ENCODE measurements at places on chromosomes 7 and 10.

DNA sequence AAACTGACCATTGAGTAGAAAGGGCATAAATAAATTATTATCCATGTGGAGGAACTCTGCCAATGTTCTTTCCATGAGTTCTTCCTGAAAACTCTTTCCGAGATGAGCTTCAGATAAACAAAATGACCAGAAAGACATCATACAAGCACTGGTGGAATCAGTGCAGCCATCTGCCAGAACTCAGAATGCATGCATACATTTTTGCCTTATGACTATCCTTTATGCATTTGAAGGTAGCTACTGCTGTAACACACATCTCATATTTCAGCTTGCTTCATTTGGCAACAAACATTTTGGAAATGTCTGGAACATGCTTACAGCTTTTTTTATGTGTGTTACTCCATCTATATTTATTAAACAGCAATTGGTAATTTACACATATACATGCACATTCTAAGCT lies 448.9 kb downstream of the PLXDC2 start:
- no peak for DNase-seq

GRCh38 chr7:50957431-50957830 lies 174.7 kb upstream of the GRB10 start:
- DNase-seq: no peak

DNA sequence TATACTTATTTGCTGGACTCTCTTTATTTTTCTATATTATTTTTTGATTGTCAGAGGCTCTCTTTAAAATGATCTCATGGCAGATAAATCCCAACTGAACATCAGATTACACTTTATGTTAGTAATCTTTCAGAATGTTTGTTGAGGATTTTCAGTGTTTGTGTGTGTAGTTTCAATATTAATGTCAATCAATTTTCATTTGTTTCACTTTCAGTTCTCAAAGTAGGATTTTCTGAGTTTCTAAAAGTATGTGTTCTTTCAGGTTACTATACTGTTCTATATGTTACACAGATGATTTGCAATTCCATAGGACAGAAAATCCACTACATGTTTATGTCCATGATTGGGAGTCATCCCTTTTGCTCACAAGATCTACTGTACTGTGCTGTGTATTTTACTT lies 311.9 kb upstream of the POT1 start:
- no peak for DNase-seq

GRCh38 chr7:50416527-50417182 lies 33.5 kb downstream of the FIGNL1 start:
- no peak for DNase-seq

DNA sequence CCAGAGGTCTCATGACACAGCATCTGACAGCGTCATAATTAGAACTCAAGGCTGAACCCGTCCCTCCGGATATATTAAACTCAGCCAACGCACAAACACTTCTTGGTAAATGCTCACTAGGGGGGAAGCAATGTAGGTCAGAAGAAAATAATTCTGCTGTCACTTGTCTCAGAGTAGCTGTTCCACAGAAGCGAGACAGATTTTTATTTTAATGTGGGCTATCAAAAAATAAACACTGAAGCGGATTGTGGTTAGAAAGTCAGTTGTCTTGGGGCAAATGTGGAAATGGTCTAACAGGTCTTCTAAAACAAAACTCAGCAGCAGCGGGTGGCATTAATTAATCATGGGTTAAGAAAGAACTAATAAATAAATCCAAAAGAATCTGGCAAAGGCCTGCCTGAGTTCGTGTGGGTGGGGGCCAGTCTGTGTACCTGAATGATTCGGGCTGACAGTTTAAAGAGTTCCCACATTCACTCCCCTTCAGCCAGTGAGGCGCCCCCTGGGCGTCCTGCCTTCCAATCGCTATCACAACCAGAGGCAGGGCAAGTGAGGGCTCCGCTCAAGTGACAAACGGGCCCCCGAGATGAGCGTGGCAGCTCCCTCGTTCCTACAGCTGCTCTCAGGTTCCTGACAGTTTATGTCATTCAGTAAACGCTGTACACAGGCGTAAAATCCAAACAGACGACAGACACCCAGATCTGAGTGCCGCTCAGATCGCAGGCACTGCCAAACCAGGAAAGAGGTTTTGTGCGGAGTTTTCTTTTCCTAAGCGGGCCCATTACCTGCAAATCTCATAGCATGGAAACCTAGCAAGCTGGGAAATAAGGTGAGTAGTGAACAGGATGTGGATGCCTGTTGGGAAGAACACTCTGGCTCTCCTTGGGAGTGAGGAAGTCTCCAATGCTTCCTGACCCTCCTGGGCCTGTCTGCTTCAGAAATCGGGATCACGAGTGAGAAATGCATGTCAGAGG lies 52.9 kb downstream of the NRAP start:
- peak; percentile 42 for DNase-seq

DNA sequence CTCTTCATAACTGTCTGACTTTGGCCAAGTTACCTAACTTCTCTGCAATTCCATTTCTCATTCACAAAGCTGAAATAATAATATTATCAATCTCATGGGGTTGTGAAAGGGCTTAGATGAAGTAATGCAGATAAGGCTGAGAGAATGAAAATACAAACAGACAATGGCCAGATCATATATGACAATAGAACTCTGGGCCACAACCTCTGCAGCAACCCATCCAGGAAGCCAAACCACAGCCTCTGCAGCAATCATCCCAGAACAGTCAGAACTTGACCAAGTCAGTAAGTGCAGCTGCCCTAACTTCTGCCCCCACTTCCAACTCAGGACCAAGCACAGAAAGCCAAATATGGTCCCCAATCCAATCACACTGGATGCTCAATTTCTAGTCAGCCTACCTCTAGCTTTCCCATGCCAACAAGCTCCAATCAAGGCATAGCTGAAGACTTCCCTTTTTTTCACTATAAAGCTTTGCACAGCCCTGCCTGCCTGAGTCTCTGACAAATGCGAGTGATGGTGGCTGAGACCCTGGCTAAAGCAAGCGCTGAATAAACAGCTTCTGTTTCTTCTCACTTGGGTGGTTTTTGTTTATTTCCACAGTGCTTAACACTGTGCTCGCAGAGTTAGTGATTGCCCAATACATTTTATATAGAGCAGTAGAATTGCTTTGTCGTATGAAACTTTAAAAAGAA lies 34.8 kb upstream of the TNPO3 start:
- no peak for DNase-seq

DNA sequence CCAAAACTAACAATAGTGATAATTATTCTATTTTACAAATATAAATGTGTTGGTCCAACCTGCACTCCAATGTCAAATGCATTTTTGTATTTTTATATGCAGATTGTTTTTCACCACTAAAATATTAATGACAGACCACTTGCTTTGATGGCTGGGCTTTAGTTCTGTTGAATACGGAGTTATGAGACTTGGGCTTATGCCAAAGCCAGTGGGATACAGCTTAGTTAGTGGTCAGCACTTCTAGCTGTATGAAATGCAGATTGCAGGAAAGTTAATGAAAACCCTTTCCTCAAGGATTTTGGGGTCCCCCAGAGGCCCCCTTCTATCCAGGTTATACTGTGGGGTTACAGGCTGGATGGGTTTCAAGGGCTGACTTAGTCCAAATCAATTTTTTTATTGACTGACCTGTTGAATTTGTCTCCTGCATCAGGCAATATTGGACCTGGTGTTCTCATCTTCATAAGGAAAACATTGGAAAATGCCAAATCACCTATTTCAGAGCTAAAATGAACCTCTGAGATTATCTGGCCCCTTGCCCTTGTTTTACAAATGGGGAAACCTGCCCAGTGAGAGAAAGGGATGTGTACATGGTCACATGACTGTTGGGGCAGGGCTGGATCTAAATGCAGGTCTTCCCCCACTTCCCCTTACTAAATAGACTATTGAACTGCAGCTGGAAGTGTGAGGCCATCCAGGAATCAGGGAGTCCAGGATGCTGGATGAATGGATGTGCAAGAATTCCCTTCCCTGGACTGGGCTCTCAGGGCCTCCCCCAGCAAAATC lies 1085.3 kb downstream of the KCNMA1 start:
- no peak for DNase-seq

DNA sequence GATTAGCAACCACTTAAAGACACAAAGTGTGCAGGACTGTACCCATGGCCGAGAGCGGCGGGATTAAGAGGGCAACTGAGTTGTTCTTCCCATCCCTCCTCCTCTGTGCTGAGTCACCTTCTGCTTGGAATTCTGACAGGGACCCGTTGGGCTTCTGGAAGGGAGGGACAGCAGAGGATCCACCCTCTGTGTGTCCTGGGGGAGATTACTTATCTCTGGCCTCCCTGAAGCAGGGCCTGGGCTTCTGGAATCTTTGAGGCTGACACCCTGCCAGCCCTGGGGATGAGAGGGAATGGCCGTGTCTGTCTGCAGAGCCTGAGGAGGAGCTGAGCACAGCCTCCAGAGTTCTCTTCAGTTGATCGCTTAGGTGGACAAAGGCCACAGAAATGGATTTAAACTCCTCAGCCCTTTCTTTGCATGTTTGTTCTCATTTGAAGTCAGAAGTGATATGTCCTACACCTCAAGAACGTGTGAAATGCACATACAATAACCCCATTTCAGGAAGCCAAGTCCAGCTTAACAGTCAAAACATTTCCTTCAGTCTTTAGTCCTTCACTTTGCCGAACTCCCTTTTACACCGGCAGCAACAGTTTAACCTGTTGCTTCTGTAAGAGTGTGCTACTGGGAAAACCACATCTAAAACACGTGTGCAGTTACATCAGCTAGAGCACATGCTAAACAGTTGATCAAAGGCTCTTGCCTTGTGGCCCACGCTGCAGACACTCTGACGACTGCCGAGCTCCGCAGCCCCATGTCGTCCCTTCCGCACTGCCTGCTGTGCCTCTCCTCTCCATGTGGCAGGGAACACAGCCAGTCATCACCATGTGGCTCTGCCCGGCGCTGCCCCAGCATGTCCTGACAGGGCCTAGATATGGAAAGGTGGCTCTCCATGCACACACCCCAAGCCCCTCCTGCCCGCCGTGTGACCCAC lies 55.7 kb downstream of the IKZF1 start:
- no peak for DNase-seq

DNA sequence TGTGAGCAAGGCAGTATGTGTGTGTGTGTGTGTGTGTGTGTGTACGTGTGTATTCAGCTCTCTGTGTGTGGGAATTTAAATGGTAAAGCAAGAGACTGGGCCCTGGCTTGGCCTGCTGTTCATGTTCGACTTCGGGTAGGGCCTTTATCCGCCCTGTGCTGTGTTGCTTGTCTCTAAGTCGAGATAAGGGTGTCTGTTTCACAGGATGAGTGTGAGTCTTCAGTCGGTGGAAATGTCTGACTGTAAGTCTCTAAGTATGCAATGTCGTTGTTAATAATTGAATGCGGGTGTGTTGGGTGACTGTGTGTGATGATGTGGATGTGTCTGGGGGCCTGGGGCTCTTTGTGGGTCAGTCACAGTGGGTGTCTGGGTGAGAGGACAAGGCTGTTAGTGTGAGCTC lies 34.8 kb downstream of the HIF1AN start:
- no peak for DNase-seq

DNA sequence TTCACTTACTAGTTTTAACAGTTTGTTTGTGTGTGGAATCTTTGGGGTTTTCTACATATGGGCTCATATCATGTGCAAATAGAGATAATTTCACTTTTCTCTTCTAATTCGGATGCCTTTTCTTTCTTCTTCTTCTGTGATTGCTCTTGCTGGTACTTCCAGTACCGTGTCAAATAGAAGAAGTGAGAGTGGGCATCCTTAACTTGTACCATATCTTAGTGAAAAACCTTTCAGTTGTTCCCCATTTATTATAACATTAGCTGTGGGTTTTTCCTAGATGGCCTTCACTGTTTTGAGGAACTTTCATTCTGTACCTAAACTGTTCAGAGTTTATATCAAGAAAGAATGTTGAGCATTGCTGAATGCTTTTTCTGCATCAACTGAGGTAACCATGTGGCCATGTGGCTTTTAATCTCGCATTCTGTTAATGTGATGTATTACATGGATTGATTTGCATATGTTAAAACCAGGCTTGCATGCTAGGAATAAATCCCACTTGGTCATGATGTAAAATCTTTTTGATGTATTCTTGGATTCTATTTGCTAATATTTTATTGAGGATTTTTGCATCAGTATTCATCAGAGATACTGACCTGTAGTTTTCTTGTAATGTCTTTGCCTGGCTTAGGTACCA lies 78.7 kb downstream of the FAM107B start:
- DNase-seq: no peak

- no peak for DNase-seq
These were observed 72.4 kb upstream of the LOXL4 start for GRCh38 chr10:98340261-98340939.

DNA sequence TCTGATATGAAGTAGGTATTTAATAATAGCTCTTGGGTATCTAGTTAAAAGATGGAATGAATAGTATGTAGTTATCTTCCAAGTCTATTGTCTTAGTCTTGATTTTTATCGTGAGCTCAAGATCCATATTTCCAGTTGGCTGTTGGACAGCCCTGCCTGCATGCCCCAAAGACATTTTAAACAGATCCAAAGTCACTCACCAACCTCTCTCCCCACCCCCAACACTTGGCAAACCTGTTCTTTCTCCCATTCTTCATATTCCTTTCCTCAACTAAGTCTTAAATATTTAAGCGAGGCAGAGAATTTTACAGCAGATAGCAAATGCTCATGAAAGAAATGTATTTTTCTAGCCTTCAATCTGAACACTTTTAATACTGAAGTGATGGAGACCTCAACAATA lies 80.7 kb upstream of the PALS2 start:
- DNase-seq: no peak

- DNase-seq: no peak
These were observed 72.0 kb upstream of the ZMIZ1 start for GRCh38 chr10:78996792-78997129.

DNA sequence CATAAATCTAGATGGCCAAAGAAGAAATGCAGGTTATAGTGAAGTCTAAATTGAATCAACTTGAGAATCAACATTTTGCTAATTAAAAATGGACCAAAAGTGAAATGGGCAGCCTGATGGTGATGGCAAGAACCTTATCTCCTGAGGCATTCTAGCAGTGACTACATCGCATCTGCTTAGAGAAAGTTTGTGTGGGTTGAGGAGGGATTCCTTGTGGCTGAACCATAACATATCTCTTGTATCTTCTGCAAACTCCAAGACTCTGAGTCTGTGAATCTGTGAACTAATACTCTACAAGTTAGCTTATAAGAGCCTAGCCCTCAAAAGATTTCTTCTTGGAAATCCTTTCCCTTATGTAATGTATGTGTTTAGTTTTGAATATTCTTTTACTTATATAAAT lies 85.6 kb downstream of the PRKG1 start:
- DNase-seq: no peak

DNA sequence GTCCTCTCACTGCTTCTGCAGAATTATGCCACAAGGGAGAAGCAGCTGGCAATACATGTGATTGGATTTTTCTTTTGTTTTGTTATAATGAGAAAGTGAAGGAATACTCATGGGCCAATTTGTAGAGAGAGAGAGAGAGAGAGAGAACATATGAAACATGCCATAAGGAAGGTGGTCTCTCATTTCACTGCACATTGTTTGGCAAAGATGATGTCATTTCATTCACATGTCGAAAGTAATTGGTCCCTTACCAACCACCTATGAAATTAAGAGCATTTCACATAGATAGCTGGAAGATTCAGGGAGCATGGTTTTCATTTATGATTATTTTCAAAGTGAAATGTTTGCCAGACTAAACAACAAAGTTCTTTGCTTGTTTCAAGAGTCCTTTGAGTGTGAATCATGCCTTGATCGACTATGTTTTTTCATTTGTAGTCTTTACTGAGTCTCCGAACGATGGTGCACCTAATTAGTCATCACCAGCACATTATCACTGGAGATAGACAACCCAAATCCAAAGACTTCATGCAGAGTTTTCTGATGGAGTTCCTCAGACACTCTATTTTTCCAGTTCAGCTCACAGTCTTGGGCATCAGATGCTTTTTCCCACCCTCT lies 130.1 kb upstream of the ZEB1 start:
- DNase-seq: no peak

- no peak for DNase-seq
These were observed 927 bp upstream of the MKX start for GRCh38 chr10:27746397-27747095.

GRCh38 chr7:43880596-43880995 lies 11.3 kb upstream of the MRPS24 start:
- DNase-seq: no peak
